CD4-positive, alpha-beta memory T cell (primary cell): ENCODE measurements at places on chromosomes 7 and 10. TPM values are rescaled to one million over a fixed set of nuclear protein-coding genes. Genes with fewer than 3 reads are reported as not detected.

PDCD11 gene
- polyA plus RNA-seq: 16.1 TPM

CACNA2D1 gene
- not detected for polyA plus RNA-seq

FGL2 gene
- 4.6 TPM for polyA plus RNA-seq

TEX36 gene
- polyA plus RNA-seq: not detected

PRSS2 gene
- not detected for polyA plus RNA-seq

AS3MT gene
- not detected for polyA plus RNA-seq

LYZL2 gene
- polyA plus RNA-seq: not detected

HK1 gene
- 156 TPM for polyA plus RNA-seq

CHCHD2 gene
- polyA plus RNA-seq: 504 TPM

SHTN1 gene
- polyA plus RNA-seq: 0.12 TPM

CALCR gene
- polyA plus RNA-seq: not detected

NAT16 gene
- polyA plus RNA-seq: not detected

- no peak for DNase-seq
Observed at GRCh38 chr10:130864961-130865818, 446.3 kb downstream of the TCERG1L start.

- peak; percentile 83 for DNase-seq
Observed at GRCh38 chr10:61992671-61993668, 91.5 kb downstream of the ARID5B start.

GRCh38 chr10:27241010-27241651 lies 534 bp upstream of the ACBD5 start:
- DNase-seq: peak; percentile 62

- DNase-seq: no peak
Observed at GRCh38 chr10:119342335-119342734, 135.0 kb downstream of the GRK5 start.

DNA sequence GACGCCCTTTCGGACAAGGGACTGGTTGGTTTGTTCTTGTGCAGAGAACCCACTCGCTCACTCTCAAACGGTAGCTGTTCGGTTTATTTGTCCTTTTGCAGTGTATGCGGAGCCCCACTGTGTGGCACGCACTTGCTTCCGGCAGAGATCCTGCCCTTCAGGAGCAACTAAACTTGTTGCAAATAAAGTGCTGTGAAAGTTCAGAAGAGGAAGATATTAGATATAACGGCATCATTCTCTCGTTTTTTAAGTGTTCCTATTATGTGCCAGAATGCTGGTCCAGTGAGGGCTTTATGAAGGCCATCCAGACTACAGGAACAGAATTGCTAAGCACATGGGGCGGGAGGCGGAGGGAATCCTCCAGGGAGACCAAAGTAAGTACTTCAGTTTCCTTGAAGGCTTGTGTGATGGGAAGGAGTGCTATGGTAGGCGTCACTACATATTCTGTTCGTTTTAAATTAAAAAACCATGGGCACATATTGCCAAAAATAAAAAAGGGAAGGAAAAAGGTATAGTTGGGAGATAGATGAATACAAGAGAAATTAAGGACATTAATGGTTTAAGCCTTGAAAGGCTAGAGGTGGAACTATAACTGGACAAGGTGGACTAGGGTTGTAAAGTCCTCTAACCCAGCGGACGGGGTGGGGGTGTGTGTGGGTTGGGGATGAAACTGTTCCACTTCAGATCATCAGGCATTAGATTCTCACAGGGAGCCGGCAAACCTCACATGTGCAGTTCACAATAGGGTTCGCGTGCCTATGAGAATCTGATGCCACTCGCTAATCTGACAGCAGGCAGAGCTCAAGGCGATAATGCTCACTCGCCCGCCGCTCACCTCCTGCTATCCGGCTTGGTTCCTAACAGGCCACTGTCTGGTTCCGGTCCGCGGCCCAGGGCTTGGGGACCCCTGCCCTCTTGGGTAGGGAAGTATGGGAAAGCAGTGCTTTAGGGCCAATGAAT lies 704 bp upstream of the ERLIN1 start:
- DNase-seq: peak; percentile 48

DNA sequence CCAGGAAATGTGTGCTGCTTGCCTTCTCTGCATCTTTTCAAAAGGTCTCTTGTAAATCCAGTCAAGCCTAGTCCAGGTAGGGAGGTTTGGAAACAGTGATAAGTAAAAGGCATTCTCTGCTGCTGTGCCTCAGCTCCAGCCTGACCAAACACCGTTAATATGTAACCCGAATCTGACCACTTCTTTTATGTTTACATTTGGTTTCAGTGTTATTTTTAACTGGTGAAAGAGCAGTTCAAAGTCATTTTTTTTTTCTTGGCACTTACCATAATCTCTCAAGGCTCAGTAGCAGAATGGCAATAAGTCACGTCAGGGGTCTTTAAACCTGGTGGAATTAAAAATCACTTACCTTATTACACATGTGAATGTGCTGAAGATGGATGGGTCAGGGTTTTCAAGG lies 216.8 kb downstream of the PTEN start:
- DNase-seq: no peak

GRCh38 chr10:34437906-34438305 lies 377.2 kb downstream of the PARD3 start:
- no peak for DNase-seq

DNA sequence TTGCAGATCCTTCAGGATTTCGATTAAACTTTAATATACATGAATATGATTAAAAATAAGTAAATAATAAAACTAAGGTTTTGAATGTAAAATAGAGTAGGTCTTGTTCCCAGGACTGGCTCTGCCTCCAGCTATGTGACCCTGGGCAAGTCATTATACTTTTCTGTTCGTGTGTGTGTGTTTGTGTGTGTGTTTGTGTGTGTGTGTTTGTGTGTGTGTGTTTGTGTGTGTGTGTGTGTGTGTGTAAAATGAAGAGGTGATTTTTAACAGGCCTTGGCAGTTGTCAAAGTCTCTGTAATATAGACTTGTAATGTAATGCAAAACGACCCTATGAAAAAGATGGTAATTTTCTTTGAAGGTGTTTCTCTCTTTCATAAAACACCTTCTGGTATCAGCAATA lies 79.2 kb downstream of the HGF start:
- no peak for DNase-seq

DNA sequence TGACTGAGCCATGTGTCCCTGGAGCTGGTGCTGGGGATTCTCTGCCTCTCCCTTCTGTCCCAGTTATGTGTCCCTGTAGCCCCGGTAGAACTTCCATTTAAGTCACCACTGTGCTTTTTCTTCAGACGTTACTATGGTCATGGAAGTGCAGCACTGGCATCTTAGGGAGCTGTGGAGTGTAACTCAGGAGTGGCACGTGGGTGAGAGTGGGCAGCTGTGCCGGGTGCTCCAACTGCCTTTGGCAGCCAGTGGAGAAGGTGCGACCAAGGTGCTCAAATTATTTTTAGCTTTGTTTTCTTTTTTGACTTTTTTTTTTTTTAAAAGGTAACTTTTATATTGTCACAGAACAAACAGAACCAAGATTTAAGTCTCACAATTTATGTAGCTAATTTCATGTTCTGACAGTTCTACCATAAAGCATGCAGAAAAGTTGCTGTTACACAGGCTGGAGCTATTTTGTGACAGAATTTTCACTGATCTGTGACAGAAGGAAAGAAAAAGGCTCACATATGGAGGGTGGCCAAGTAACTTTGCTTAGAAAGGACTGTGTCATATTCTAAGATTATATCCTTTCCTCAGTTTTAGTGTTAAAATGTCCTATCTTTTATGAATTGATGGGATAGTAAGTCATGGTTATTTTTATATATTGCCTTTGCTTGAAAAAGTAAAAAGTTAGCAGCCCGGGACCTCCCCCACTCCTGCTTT lies 73.9 kb downstream of the SH2D4B start:
- DNase-seq: no peak

DNA sequence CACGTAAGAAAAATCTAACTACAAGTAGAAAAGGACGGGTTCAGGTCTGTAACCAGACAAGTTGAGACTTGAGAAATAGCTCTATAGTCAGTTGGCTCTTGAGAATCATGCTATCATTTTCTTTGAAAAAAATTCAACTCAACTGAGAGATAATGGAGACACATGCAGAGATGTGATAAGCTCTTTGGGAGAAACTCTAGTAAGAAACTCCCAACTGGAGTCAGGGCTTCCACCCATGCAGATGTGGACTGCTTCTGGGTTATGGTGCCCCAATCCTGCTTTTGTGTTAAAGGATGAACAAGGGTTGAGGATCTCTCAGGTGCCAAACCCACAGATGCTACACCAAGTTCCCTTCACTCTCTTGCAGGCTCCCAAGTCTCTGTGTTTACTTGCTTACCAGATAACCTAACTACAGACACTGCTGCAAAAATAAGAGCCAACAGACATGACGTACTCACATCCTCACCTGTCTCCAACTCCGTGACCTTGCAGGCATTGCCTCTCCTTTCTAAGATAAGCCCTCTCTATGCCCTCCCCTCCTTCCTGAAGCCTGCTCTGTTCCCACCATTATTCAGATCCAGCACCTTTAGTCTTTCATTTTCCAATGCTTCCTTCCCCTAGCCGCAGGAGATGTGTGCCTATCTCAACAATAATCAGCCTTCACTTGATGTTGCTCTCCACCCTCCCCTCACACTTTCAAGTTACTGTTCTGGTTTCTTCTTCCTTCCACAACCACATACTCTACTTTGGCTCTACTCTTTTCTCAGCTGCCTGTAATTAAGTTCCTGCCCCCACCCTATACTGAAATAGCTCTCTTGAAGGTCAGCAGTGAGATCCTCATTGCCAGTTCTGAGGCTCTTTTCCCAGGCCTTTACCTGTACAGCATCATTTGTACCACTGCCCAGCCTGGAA lies 130.0 kb downstream of the ICA1 start:
- DNase-seq: peak; percentile 84

- DNase-seq: no peak
Observed at GRCh38 chr7:2873686-2874551, 29.8 kb upstream of the GNA12 start.

GRCh38 chr10:77190291-77190690 lies 447.3 kb downstream of the KCNMA1 start:
- DNase-seq: no peak

DNA sequence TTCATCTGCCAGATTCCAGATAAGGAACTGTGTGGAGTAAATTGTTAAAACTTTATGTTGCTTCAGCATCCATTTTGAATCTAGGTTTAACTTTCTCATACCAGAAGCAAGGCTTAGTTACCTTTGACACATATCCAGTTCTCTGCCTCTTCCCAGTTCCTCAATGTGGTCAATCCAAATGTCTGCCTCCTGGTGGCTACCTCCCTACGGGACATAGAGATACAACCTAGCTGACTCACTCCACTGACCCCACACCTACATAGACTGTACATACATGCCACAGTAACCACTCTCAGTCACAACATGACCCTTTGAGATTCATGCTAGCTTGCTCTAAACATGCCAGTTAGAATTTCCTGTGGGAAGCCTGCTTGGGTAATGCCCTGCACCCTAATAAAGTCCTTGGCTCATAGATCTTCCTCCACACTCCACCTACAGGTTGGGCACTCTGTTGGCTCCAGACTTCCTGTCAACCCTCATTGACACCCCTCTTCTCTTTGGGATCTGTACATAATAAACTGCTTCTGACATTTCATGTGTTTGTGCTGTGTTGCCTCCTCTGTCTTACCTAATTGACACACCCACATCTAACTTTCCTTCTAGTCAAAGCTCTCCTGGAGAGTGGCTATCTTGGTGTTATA lies 278.1 kb downstream of the HTR7 start:
- DNase-seq: no peak

DNA sequence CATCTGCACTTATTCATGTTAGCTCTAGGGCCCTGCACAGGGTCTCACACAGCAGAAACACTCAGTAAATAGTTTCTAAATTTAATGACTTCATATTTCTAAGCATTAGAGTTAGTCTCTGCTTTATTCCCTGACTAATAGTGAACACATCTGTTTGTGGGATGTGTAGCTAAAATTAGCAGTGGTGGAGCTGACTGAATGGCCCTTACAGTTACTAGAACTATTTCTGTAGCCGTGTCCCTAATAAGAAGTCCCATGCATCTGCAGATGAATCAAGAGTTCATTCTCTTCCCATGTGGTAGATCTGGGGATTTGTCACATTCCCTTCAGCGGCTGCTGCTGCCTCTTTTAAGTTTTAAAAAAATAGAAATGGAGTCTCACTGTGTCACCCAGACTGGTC lies 11.7 kb downstream of the MAP3K8 start:
- DNase-seq: no peak

DNA sequence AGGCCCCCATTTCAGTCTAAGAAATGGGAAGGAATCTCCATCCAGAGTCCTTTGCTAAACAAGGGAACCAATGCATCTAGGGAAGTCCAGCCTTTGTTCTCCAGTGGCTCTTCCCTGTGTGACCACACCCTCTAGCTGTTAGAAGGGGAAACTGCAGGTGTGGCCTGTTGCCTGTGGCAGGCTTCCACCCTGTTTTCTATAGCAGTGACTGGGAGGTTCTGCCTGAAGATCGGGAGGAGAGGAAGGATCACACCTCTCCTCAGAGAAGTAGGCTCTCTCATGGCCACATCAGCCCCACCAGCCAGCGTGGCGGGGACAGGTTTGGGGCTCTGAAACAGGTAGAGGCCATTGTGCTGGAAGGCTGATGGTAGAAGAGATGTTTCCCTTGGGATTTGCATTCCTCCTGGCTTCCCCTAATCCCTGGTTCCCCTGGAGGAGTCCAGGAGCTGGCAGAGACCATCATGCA lies 47.7 kb upstream of the TRIM8 start:
- DNase-seq: no peak

- DNase-seq: no peak
Observed at GRCh38 chr10:97050205-97050745, 135.5 kb downstream of the SLIT1 start.

DNA sequence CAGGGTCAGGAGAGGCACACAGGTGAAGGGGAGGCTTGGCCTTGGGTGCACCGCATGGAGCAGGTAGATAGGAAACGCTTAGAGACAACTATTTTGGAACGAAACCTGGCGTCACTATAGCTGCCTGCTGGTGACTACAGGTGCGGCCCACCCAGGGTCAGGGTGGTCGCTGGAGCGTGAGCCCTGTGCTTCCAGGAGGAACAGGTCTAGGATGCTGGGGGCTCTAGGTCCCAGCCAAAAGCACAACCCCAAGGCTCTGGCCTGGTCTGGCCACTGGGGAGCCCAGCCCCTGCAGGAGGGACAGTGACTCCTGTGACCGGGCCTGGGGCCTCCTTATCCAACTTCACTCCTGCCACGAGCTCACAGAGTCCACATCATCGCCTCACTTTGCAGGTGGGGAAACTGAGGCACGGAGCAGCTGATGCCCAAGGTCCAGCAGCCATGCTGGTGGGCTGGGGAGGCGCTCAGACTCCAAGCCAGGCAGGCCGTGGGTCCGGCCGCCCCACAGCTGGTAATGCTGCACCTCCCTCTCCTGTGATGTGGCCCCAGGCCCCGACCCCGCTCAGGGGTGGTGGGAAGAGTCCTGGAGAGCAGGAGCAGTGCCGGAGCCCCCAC lies 9.0 kb downstream of the LFNG start:
- peak; percentile 39 for DNase-seq

DNA sequence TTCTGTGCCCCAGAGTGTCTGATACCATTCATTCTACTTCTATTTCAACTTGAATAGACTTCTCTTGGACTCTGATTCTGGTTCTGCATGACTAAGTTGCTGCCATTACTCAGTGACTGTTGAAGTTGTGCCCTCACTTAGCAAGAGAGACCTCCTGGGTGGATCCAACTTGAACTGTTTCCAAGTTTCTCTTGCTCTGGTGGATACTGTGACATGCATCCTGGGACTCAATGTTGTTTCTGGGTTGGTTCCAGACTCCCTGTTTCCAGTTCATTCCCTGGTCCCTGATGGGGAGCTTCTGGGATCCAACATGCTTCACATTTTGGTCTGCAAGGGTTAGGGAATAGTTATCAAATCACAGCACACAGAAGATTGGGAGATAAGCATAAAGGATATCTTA lies 26.2 kb upstream of the PRPF18 start:
- DNase-seq: no peak
